ENCODE measurements at places on chromosomes 13 and 19.
A peak's percentile ranks its signal among the peaks of the same experiment; 100 is the strongest.

DNA sequence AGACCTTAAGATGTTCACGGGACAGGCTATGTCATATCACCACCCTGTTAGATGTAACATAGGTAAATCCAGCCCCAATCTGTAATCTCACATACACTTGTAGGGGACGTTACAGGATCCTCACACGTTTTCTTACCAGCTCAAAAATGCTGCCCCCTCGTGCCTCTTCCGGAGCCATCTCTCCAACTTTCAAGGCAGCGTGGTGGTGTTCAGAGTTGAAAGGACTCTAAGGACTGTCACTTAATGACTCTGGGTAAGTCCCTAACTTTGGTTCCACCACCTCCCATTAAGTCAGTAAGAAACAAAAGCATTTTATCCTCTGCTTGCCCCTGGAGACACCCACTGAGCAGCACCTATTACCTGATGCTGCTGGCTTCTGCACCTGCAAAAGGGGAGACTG, 4.4 kb downstream of the MED26 start:
- peak; percentile 36 for DNase-seq

DNA sequence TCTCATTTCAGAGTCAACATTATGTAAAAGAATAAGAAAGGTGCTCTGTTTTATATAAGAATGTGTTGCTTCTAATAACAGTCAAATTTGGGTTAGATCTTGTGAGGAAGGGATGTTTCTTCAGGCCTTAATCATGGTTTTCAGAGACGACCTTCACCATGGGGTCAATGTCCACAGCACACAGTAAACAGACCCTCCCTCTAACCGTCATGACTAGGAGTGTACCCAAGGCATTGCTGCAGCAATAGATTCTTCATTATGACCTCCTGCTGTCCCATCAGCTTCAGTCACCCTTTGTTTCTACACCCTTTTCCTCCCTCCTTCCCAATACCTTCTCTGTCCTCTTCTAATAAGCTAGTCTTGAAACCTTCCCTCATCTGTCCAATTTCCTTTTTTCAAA, 15.7 kb downstream of the SERPINE3 start:
- no peak for DNase-seq

DNA sequence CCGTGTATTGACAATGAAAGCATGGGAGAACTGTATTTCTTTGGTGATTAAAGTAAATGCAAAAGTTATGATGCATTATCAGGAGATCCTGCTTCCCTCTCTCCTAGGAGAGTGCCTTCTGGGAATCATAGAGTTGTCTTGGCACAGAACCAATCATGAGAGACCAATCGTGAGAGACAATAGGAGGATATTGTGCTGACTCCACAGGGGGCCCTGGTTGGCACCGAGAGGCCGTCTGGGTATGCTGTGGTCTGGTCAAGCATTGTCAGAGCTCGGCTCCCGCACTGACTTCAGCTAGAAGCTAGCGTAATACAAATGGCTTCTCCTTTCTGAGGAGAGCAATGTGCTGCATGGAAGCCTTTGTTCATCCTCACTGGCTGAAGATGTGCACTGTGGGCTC, 131.5 kb upstream of the GJB6 start:
- no peak for DNase-seq

DNA sequence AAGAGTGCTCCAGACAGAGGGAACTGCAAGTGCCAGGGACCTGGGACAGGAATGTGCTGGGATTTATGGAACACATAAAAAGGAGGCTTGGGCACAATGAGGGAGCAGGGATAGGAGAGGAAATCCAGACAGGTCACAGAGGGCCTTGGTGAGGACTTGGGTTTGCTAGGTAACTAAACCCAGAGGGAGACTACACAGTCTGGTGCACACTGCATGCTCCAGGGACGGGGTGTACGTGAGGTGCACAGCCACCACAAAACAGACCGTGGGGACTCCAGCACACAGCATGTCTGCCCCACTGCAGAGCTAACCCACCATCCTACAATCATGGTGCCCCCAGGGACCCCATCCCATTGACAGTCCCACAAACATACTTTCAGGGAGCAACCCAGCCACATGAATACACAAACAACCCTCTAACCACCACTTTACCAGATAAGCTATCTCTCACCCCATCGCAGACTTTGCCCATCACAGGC, 5.5 kb upstream of the ZFP36 start:
- no peak for DNase-seq

- no peak for DNase-seq
Measured at GRCh38 chr13:59259165-59260000, 904.3 kb downstream of the DIAPH3 start.

GRCh38 chr19:17966550-17967256, at the start of gene KCNN1:
Gene KCNN1, plus strand, starts transcription at chr19:17967107. Its CDS starts 6,782 bp downstream, at chr19:17973889.
- DNase-seq: peak; percentile 76

- DNase-seq: peak; percentile 21
Measured at GRCh38 chr19:48442116-48443035, 3.4 kb upstream of the GRWD1 start.

DNA sequence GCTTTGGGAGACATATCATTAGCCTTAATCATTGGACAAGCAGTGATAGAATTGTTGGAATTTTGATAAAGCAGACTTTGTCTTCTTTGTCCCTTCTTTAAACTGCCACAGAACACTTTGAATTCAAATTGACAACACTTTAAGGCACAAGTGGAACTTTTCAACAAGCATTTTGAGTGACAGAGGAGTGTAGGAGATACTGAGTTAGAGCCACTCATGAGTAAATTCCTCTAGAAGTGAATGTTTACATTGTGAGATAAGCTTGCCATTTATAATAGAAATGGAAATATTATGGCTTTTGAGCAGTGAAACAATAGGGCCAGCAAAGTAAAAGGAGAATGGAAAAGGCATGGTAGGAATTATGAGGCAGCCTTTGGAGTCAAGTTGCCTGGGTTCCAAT, 515.8 kb downstream of the SLITRK6 start:
- no peak for DNase-seq

DNA sequence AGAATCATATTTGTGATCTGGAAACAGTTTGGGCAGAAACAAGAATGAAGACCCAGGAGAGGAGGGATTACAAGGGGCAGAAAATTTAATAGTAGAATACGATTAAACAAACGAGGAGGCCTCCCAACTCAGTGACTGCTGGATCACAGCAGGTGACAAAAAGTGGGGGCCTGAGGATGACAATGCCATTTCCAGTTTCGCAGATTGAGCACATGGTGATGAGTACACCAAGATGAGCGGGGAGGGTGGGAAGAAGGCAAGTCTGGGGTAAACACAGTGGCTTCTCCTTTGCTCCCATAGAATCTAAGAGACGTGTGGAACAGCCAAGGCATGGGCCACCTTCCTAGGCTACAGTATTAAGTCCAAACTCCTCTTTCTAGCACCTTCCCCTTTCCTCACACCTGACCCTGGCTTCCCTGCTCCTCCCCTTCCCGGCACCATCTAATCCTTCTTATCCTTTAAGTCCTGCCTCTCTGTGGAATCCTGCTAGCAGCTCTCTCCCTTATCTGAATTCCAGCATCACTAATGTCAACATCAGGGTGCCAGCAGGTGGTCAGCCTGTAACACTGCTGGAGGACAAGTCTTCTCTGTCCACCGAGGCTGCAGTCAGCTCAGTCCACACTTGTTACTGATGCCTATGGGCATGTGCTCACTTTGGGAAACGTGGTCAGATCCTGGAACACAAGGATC, 13.5 kb downstream of the ATP7B start:
- no peak for DNase-seq

DNA sequence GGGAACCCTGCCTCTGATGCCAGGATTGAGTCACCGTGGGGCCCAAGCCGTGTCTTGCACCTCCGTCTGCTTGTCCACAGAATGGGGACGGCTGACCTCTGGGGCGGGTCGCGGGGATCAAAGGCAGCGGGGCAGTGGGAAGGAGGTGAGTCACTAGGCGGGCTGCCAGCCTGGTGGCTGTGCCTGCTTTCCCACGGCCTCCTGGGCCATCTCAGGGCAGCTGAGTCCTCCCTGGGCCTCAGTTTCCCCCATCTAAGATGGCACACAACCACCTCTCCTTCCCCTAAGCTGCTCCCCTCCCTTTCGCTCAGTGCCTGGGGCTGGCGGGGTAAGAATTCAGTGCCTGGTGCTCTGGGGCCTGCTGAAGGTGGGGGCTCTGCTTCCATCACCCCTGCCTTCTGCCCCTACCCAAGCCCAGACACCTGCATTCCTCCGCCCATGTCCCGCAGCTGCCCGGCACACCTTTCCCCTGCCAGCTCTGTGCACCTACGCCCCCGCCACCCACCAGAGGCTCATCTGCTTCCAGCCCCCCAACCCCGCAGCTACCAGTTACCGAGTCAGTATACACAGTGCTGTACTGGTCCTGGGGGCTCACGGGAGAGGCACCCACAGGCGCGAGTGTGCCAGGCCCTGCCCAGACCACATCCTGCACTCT, 3.5 kb downstream of the MKNK2 start:
- DNase-seq: no peak

- no peak for DNase-seq
Measured at GRCh38 chr19:4717966-4718701, 5.5 kb downstream of the DPP9 start.

- no peak for DNase-seq
Measured at GRCh38 chr13:97749174-97749573, 204.3 kb upstream of the IPO5 start.

GRCh38 chr19:16497042-16497441, 848 bp downstream of the C19orf44 start:
- DNase-seq: no peak

DNA sequence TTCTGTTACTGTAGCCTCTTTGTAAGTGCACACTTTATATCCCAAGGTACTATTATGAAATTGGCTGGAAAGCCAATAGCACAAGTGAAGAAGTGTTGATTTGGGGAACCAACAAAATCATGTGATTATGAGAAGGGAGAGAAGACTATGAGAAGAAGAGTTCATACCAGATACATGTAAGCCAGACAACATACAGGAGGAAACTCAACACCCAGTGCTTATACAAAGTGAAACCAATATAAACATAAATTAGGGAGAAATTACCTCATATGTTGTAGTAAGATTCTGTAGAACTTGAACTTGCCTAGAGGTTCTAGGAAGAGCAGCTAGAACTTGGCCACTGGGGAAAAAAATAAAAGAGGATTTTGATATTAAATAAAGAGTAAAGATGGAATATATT, 17.4 kb downstream of the CPB2 start:
- no peak for DNase-seq

DNA sequence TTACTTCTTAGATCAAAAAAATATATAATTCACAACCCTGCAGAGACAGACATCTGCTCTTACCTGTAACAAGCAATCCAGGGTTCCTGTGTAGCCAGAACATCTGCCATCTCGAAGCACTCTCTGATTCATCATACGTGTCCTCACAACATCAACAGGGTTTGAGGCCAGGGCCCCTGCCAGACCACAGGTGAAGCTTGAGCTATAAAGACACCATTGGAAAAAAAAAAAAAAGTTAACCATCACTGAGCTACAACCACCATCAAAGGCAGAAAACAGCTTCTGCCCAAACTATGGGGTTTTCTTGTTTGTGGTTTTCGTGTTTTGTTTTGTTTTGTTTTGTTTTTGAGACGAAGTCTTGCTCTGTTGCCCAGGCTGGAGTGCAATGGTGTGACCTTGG, 19.3 kb downstream of the SLC25A30 start:
- no peak for DNase-seq

- DNase-seq: peak; percentile 60
Measured at GRCh38 chr13:45807520-45808099, 43.9 kb downstream of the SIAH3 start.
